Activated gamma-delta T cell (primary cell): ENCODE measurements at places on chromosomes 11 and 22.

GRCh38 chr11:57543593-57543992 is 6.2 kb downstream of the SMTNL1 start:
- no peak for DNase-seq

DNA sequence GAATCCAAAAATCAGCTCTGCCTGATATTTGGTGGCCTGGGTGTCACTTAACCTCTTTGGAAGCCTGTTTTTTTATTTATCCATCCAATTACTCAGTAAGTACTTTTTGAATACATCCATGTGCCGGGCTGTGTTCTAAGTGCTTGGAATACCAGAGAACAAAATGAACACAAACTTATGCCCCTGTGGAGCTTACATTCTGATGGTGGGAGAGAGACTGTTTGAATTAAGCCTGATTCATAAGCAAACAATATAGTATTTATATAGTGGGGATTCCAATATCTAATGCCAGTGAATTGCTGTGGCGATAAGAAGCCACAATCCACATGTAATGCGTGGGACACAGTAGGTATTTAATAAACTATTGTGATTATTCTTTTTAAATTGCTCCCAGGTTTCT is 19.4 kb downstream of the KCNJ5 start:
- no peak for DNase-seq

- DNase-seq = no peak
Measured at GRCh38 chr11:88651556-88651955, 314.0 kb upstream of the CTSC start.

GRCh38 chr11:91700854-91701253 is 523.8 kb upstream of the FAT3 start:
- no peak for DNase-seq

- DNase-seq = no peak
Measured at GRCh38 chr11:113199866-113200265, 114.5 kb upstream of the TTC12 start.

- DNase-seq = no peak
Measured at GRCh38 chr22:43296276-43296902, 46.8 kb downstream of the SCUBE1 start.

GRCh38 chr22:41557401-41558240 is 3.2 kb upstream of the CSDC2 start:
- no peak for DNase-seq
